ENCODE measurements at places on chromosomes 6 and 20. TPM values are rescaled to one million over a fixed set of nuclear protein-coding genes. Genes with fewer than 3 reads are reported as not detected.

DNA sequence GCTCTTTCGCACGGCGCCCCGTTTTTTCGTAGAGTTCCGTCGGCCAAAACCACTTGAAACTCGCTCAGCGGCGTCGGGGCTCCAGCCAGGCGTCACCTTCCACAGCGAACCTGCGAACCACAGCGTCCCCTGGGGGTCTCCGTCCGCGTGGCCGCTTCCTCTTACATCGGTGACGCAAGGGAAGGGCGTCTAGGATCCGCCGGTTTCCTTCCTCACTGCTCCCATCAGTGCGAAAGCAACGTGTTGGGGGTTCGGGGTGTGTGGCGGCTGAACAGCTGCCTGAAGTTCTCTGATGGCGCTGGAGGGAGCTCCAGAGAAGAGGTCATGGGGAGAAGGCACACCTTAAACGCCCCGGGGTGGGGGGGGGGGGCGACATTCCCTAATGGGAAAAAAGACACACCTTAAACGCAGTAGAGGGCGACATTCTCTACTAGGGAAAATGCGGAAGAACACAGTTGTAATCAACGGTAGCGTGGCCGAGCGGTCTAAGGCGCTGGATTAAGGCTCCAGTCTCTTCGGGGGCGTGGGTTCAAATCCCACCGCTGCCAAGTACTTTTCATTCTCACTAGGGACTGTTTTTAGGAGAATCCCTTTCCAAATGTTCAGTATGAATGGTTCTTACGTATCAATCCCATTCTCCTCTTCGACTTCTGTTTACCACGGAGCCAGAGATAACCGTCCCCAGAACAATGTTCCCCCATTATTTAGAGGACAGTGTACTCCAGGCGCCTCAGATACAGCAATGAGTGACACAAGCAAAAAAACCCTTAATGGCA lies 16.4 kb downstream of the ZNF311 start:
- peak; percentile 61 for DNase-seq
- no peaks in the 10 kb centered on the region for H3K36me3 ChIP-seq
- no peak overlapping the region for H3K27ac ChIP-seq

DNA sequence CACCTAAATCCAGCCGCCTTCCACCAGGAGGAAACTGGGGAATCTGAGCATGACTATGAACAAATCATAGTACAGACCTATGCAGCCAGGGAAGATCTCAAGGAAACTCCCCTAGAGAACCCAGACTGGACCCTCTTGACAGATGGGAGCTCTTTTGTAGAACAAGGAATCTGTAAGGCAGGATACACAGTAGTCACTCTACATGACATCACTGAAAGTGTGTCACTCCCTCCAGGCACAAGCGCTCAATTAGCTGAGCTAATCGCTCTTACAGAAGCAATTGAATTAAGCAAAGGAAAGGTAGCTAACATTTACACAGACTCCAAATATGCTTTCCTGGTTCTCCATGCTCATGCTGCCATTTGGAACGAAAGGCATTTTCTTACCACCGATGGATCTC lies 36.8 kb downstream of the PLN start:
- no peak for DNase-seq
- H3K36me3 ChIP-seq: no peaks in the 10 kb centered on the region
- no peak overlapping the region for H3K4me3 ChIP-seq
- no peaks in the 10 kb centered on the region for H3K27me3 ChIP-seq
- H3K4me1 ChIP-seq: peaks cover 15% of the 10 kb centered on the region

DNA sequence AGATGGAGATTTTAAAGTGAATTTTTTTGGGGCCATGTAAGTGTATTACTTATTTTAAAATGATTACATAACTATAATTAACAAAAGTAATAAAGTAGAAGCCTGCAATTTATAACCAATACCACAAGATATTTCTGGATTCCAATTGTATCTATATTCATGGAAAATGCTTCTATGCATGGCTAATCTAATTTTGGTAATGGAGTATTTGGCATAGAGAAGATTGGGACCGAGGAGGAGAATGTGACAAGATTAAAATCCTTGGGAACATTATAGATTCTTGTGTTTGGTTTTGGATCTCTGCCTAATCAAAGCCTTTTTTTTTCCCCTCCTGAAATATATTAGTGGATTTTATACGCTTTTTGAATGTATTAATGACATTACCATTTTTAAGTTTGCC lies 12.9 kb upstream of the TMX4 start:
- H3K4me3 ChIP-seq: no peak overlapping the region
- no peaks in the 10 kb centered on the region for H3K36me3 ChIP-seq
- DNase-seq: no peak
- H3K4me1 ChIP-seq: no peaks in the 10 kb centered on the region

DNA sequence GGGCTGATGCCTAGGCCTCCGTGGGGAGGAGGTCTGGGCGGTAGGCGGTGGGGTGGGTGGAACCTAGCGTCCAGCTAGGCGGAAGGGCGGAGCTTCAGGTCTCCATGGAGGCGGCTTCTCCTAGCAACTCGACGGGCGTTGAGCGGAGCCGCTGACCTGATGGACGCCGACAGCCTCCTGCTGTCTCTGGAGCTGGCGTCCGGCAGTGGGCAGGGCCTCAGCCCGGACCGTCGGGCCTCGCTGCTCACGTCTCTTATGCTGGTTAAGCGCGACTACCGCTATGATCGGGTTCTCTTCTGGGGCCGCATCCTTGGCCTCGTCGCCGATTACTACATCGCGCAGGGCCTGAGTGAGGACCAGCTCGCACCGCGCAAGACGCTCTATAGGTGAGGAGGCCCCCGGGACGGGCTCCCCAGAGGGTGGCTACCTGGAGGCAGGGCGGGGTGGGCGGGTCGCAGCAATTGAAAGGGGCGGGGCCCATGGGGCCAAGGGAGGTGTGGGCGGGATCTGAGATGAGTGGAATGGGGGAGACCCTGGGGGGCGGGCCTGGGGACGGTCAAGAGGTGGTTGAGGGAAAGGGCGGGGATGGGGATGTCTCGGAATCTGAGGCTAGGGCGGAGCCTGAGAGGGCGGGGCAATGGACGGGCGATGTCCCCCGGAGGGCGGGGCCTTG lies at the start of gene RSPH9:
Gene RSPH9 (plus strand): TSS at position 97 of the 673 bp plus-strand sequence. CDS start 63 bp downstream, at position 160.
- H3K36me3 ChIP-seq: peaks cover 16% of the 10 kb centered on the region
- no peaks in the 10 kb centered on the region for H3K27me3 ChIP-seq
- H3K4me1 ChIP-seq: no peaks in the 10 kb centered on the region
- peak; percentile 44 for DNase-seq

Gene PSMB8
- 33.3 TPM for total RNA-seq

Gene SYNDIG1
- total RNA-seq: not detected

DNA sequence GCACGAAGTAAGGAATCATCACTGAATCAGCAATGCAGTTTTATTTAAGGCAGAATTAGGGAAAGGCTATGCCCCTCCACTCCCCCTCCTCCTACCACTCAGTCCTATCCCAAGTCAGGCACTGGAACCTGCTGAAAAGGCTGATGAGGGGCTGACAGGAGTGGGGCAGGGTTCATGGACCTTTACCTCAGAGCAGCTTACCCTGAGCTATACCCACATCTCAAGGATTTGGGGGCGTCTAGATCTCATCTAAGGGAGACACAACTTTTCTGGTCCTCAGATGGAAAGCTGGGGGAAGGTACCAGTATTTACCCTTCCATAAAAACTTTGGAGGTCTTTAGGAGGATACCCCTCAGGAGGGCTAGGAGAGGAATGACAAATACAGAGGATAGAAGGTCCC lies 27.2 kb downstream of the GSS start:
- H3K27me3 ChIP-seq: no peaks in the 10 kb centered on the region
- H3K4me3 ChIP-seq: no peak overlapping the region

- no peak for DNase-seq
- H3K27ac ChIP-seq: no peak overlapping the region
- H3K4me1 ChIP-seq: no peaks in the 10 kb centered on the region
Observed at GRCh38 chr6:93562582-93562981, 143.2 kb upstream of the EPHA7 start.

Gene HLA-G
- not detected for total RNA-seq

GRCh38 chr6:155381673-155382337 lies 67.5 kb upstream of the TFB1M start:
- peak; percentile 5 for DNase-seq
- no peak overlapping the region for H3K4me3 ChIP-seq
- peaks cover 6% of the 10 kb centered on the region for H3K4me1 ChIP-seq
- H3K36me3 ChIP-seq: no peaks in the 10 kb centered on the region
- H3K27me3 ChIP-seq: no peaks in the 10 kb centered on the region
- peak overlapping the region; percentile 51 for H3K27ac ChIP-seq

- peaks cover 19% of the 10 kb centered on the region for H3K27me3 ChIP-seq
- no peak overlapping the region for H3K27ac ChIP-seq
- no peaks in the 10 kb centered on the region for H3K4me1 ChIP-seq
- no peaks in the 10 kb centered on the region for H3K36me3 ChIP-seq
- DNase-seq: no peak
Observed at GRCh38 chr6:43877463-43878126, 107.6 kb downstream of the VEGFA start.

- no peak for DNase-seq
- H3K27ac ChIP-seq: no peak overlapping the region
- H3K27me3 ChIP-seq: no peaks in the 10 kb centered on the region
- no peaks in the 10 kb centered on the region for H3K4me1 ChIP-seq
- H3K4me3 ChIP-seq: no peak overlapping the region
Observed at GRCh38 chr20:19504251-19504650, 253.8 kb upstream of the RIN2 start.

DNA sequence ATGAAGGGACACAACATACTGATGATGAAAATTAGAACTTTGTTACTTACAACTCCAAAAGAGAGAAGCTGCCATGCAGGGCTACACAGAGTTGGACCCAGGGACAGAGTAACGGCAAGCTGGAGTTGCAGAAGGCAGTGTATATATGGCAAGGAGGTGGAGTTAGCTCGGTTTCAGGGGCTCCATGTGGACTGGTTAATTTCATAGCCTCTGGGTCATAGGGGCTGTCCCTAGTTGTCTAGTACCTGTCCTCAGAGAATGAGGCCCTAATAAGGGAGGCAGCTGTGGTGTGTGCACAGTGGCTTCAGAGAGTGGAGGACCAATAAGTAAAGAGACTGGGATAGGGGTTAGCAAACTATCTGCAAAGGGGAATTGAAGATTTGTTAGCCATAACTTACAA lies 7.9 kb upstream of the ZSCAN12 start:
- peaks cover 4% of the 10 kb centered on the region for H3K27me3 ChIP-seq
- H3K4me3 ChIP-seq: no peak overlapping the region
- H3K36me3 ChIP-seq: no peaks in the 10 kb centered on the region
- no peak overlapping the region for H3K27ac ChIP-seq
- no peaks in the 10 kb centered on the region for H3K4me1 ChIP-seq

DNA sequence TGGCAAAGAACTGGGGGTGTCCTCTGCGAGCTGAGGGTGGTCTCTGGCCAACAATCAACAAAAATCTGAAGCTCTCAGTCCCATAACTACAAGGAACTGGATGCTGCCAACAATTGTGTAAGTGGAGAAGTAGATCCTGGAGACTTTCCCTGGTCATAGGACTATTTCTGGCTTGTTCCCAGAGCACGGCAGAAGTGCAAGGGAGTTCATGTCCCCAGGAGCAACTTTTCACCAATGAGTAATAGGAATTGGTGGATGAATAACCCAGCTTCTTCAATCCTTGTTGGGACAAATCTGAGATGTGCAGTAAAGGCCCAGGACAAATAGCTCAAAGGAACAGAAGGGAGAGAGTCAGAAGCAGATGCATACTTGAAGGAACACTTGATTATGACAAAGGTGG lies 95.5 kb downstream of the QRSL1 start:
- H3K36me3 ChIP-seq: no peaks in the 10 kb centered on the region
- H3K4me1 ChIP-seq: no peaks in the 10 kb centered on the region
- DNase-seq: no peak
- H3K4me3 ChIP-seq: no peak overlapping the region

- DNase-seq: peak; percentile 74
- peaks cover 2% of the 10 kb centered on the region for H3K4me1 ChIP-seq
- no peak overlapping the region for H3K27ac ChIP-seq
Observed at GRCh38 chr20:10427060-10427692, 6.8 kb downstream of the MKKS start.

DNA sequence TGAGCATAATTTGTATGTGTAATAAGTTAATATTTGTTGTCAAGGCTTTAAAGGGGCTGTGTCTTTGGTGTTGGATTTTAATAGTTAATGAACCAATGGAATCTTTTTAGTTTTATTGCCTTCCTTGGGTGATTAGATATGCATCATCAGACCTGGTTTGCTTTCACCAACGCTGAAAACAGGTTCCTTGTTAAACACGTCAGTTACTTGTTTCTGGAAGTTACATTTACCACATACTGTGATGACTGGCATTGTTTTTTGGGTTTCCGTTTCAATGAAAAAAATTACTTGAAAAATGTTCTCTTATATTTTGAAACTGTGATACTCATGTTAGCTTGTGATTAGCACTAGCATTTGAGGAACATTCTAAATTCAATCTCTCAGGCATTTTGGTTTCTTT lies 58.6 kb upstream of the RNF144B start:
- no peak overlapping the region for H3K4me3 ChIP-seq
- no peaks in the 10 kb centered on the region for H3K36me3 ChIP-seq
- peaks cover 2% of the 10 kb centered on the region for H3K4me1 ChIP-seq
- H3K27ac ChIP-seq: no peak overlapping the region

DNA sequence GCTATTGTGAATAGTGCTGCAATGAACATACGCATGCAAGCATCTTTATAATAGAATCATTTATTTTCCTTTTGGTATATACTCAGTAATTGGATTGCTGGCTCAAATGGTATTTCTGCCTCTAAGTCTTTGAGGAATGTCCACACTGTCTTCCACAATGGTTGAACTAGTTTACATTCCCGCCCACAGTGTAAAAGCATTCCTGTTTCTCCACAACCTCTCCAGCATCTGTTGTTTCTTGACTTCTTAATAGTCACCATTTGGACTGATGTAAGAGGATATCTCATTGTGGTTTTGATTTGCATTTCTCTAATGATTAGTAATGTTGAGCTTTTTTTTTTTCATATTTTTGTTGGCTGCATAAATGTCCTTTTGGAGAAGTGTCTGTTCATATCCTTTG lies 208.7 kb downstream of the PHF3 start:
- H3K27ac ChIP-seq: no peak overlapping the region
- H3K4me1 ChIP-seq: peaks cover 4% of the 10 kb centered on the region
- H3K27me3 ChIP-seq: no peaks in the 10 kb centered on the region
- DNase-seq: peak; percentile 96

DNA sequence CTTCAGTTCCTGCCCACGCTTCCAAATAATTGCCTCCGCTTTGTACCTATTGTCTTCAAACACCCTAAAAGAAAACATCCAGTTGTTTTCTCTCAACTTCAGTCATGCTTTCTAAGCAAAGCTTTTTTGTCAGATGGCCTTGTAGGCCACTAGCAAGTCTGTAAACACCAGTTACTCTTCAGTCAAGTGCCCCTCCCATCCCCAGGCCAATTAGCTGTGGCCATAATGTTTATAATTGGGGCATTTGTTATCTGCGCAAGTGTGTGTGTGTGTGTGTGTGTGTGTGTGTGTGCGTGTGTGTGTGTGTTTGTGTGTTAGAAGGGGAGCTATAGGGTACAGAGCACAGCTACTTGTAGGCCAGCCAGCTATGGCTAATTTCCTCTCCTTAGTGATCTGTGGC lies 272.4 kb upstream of the MARCKS start:
- no peak for DNase-seq
- no peak overlapping the region for H3K27ac ChIP-seq
- H3K4me1 ChIP-seq: no peaks in the 10 kb centered on the region
- no peak overlapping the region for H3K4me3 ChIP-seq
- no peaks in the 10 kb centered on the region for H3K36me3 ChIP-seq

Gene ZNF337
- total RNA-seq: 15.8 TPM

GRCh38 chr6:164159061-164159460 lies 744.5 kb downstream of the QKI start:
- H3K27ac ChIP-seq: no peak overlapping the region
- no peak overlapping the region for H3K4me3 ChIP-seq
- no peaks in the 10 kb centered on the region for H3K4me1 ChIP-seq
- H3K27me3 ChIP-seq: no peaks in the 10 kb centered on the region

- no peak for DNase-seq
- no peaks in the 10 kb centered on the region for H3K36me3 ChIP-seq
- peaks cover under 1% of the 10 kb centered on the region for H3K4me1 ChIP-seq
- H3K4me3 ChIP-seq: no peak overlapping the region
- peaks cover 16% of the 10 kb centered on the region for H3K27me3 ChIP-seq
- no peak overlapping the region for H3K27ac ChIP-seq
Observed at GRCh38 chr6:143516690-143517446, 5.3 kb upstream of the FUCA2 start.
